NCI-H460 (cell line): ENCODE measurements at places on chromosomes 3 and 15.

GRCh38 chr15:74171965-74172541 lies 1.5 kb upstream of the ISLR start:
- no peak for DNase-seq

DNA sequence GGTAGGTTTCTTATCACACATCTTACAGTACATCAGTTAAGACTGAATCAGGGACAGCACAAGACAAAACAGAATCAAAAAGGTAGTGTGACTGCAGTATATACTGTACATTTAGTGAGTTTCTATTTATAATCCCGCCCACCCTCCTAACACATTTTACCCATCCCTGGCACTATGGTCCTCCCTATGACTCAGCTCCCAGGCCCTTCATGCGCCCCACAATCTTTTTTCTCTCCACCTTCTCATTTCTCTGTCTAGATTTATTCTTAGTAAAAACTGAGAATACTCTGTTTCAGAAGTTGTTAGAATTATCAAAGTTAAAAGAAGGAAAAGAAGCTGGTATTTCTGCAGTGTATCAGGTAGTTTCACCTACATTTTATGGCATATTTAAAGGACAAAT lies 427.3 kb downstream of the CNTN4 start:
- DNase-seq = no peak

DNA sequence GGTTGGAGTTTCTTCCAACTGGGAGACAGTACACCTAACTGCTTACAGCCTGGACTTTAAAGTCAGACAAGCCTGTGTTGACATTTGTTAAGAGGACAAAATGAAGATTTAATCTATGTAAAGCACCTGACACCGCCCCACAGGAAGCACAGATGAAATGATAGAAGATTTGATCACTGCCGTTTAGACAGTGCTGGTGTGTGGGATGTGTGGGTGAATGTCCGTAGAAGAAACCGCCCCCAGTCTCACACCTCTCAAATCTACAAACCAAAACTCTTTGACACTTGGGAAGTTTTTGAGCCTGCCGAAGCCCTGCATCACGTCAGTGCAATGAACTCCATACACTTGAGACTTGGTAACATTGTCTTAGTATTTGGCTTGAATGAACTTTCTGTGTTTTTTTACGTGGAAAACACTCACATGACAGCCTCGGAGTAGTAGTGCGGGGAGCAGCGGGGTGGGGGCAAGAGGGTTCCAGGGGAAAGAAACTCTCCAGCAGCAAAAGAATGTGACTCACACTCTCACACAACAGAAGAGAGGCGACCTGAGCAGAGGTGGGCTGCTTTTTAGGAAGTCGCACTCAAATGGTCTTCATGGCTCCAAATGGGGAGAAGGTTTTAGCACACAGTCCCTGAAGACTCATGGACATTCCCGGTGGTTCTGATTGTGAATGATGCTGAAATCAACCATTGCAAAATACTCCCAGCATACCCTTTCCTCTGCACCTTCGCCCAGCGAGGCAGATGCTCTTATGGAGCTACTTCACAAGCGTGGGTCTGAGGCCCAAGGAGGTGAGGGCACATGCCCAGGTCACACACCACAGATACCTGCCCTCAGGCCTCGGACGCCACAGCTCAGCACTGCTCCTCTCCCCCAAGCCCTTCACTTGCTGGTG lies 79.2 kb downstream of the SRGAP3 start:
- DNase-seq = no peak

DNA sequence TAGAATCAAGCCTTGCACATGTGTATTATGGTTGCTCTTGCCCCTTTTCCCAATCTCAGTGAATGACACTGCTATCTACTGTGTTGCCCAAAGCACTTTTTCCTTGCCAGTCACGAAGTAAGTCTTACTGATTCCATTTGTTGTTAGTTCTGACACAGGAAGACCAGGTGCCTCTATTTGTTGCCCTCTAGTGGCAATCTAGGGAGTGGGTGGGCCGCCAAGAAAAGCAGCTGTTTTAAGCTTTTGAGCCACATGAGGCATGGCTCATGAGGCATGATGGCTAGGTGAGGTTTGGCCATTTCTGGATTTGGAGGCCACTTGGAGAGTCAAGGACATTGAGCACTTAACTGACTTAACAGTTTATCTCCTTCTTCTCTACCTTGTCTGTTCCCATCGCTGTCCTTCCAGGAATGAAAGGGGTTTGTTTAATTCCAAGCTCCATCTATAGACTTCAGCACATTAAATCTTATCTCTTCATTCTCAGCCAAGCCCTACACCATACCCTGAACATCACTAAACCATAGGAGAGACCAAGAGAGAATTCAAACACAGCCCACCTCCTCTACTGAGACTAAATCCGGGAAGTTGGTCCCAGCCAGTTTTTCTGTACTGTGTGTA lies 103.1 kb downstream of the HCN4 start:
- DNase-seq = peak; percentile 52

- DNase-seq = no peak
Observed at GRCh38 chr3:122200661-122201060, 17.2 kb downstream of the CASR start.

DNA sequence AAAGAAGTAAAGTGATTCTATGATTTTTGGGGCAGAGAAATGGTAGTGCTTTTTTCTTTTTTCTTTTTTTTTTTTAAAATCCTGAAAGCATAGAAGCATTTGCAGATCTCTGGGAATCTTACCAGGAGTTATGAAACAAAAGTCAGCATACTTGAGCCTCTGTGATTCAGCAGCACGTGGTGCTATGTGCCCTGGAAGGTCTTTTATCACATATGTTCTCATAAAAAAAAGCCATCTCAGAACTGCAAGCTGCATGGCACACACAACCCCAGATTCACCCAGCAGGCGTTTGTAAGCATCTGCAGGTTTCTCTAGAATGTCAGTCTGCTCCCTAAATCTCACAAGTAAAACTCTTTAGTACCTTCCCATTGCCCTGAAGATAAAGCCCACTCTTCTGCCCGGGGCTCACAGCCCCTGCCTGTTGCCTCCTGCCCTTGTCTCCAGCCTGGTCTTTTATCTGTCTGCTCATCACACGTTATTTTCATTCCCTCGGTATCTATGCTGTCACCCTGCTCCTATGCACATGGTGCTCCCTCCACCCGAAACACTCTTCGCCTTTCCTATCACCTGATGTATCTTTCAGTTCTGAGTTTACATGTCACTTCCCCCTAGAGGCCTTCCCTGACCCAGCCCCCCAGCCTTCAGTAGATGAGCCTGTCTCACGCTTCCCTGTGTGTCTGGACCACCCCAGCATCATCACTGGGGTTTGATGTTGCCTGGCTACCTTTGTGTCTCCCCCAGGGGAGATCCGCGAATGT lies 72.4 kb downstream of the CHDH start:
- no peak for DNase-seq
